ENCODE measurements at places on chromosomes 2 and 18. TPM values are rescaled to one million over a fixed set of nuclear protein-coding genes. Genes with fewer than 3 reads are reported as not detected.
A peak's percentile ranks its signal among the peaks of the same experiment; 100 is the strongest.

LYG1 gene
- total RNA-seq = 0.65 TPM

ALPP gene
- not detected for total RNA-seq

GORASP2 gene
- 74.7 TPM for total RNA-seq

DTNA gene
- total RNA-seq = 175 TPM

INHA gene
- 17.3 TPM for total RNA-seq

SKA1 gene
- 0.14 TPM for total RNA-seq

GPR17 gene
- not detected for total RNA-seq

ZNF385B gene
- total RNA-seq = 87.6 TPM

GIGYF2 gene
- 68.2 TPM for total RNA-seq

DNA sequence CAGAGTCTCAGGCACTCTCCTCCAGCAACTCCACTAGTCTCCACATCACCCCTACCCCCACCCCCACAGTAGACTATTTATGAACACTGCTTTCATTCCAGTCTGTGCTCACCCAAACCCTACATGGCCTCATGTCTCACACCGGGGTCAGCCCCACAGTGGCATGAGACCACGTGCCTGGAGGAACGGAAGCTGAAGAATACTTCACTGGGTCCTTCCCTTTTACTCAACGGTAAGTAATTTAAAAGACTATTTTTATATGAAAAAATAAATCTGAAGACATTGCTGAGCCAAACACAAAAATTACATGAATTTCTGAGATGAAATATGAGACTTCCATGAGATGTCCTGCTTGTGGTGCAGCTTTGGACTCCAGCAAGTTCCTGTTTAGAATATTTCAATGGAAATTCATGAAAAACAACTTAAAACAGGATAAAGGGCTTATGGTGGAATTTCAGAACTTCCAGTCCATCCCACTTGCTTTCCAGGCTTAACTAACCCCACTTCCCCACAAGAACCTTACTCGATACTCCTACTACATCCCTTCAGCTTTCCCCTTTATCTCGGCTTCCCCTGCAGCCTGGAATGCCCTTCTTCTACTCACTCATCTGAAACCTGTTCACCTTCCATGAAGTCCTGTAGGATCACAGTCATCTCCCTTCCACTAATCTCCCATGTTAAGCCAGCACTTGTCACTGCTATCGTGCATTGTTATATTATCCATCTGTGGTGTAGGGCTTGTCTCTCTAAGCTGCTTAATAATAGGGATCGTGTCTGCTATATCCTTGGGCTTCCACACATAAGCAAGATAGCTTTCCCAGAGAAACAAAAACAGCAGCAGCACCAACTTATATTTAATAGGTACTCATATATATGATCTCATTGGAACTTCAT, 47.9 kb downstream of the SLC14A1 start:
- DNase-seq = no peak

DNA sequence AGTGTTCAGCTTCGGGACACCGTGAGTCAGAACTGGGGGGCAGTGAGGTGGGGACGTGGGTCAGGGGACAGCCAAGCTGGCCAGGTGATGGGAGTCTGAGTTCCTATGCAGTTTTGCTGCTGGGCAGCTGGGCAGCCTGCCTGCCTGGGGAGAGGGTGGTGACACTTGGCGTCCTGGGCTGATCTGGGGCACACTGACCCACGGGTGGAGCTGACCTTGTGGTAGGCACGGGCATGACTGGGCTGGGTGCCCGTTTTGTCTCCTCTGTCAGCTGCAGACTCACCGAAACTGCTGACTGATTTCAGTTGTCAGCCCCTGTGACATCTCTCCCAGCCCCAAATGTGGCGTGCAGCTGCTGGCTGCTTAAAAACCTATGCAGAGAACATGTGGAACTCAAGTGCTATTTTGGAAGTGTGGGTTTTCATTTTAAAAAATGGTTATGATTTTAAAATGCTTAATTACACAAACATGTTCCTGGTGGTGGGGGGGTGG, 32.6 kb upstream of the E2F6 start:
- DNase-seq = peak; percentile 78

DNA sequence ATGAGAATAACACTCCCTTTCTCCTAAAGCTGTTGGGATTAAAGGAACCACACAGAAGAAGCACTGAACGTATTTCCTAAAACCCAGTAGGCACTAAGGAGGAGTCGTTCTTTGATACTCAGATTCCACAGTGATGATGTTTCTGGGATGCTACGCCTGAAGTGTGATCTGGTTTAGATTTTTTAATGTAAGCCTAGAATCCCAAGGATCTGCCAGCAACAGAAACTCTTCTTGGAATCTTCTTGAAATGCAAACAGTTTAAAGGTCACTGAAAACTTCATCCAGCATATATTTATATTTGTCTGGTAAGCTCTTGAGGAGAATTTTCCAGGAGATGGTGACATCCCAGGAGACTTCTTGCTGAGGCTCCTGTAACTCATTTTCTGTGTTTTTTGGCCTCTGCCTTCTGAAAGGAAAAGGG, 247.6 kb upstream of the TRIB2 start:
- DNase-seq = no peak

DNA sequence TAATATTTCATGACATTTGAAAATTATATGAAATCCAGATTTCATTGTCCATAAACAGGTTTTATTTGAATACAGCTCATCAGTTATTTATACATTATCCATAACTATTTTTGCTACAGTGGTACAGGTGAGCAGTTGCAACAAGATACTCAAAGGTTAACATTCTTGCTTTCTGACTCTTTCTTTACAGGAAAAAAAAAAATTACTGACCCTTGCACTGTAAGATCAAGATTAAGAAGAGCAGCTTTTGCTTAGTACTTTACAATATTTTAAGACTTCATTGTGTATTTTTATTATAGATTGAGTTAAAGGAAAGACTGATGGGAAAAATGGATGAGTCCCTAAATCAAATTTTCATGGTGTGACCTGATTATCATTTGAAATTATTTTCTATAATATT, 11.2 kb downstream of the ETAA1 start:
- DNase-seq = no peak

GRCh38 chr18:63144748-63145147, 174.8 kb downstream of the BCL2 start:
- DNase-seq = no peak

DNA sequence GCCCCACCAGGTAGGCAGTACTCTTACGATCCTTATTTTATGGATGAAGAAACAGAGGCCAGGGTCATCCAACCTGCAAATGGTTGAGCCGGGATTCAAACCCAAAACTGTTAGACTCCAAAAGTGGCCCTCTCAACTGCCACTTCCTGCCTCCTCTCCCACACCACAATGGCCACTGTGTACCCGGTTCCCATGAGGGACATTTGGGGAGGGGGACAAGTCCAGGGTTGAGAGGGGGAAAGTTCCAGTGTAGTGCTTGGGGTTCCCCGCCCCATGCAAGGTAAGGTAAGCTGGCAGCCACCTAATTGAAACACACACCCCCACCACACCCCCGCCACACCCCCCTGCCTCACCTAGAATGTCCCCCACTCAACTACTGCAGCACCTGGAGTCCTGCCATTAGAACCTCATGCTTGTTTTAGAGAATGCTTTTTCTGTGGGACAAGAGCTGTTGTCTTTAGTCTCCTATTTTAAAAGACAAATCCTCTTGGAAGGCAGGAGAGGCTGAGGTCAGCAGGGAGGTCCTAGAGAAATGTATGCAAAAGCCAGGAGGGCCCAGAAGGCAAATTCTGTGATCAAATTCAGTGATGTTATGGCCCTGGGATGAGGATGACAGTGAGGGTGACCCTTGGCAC, 145.2 kb downstream of the ZFP36L2 start:
- no peak for DNase-seq

GRCh38 chr2:120802158-120802557, 66.5 kb downstream of the GLI2 start:
- no peak for DNase-seq

- DNase-seq = no peak
Observed at GRCh38 chr2:35447215-35447614, 908.4 kb upstream of the CRIM1 start.

GRCh38 chr18:8982416-8983183, 119.9 kb upstream of the NDUFV2 start:
- DNase-seq = no peak

DNA sequence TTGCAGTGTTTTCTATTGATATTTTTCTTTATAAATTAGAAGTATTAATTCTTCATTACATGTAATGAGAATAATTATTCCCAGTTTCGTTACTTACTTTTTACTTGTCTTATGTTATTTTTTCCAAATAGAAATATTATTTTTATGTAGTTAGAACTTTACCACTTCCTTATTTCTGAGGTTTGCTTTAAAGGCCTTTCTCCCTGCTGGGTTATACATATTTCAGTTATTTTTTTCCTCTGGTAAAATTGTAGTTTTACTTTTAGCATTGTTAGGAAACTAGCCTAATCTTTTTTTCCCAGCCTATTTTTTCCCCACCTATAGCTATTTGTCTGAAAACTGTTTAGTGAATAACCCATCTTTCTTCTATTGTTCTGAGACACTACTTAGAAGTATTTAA, 17.1 kb downstream of the RNF144A start:
- DNase-seq = no peak

DNA sequence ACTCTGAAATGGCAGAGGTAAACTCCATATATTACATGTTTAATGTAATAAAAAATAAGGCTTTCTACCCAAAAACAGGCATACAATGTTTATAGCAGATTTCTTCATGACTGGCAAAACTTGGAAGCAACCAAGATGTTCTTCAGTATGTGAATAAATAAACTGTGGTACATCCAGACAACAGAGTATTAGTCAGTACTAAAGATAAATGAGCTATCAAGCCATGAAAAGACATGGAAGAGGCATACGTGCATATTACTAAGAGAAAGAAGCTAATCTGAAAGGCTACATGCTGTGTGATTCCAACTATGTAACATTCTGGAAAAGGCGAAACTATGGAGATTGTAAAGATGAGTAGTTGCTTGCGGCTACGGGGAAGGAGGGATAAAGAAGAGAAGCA, 97.4 kb downstream of the OSR1 start:
- DNase-seq = no peak

DNA sequence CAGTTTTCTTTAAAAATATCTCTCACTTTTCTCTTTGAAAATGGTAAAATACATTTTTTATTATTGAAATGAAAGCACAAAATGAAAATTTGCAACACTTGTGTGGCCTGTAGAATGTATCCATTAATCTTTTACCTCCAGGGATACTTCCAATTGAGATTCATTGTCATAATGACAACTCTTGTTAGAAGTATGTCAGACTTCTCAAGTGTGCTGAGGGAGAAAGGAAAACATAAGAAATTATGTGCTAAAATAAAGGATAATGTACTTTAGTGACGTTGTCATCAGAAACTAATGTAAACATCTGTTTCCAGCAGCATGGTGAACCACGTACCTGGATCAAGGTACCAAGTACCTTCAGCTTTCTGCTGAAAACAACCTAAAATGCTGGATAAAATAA, 195.8 kb upstream of the STON1 start:
- no peak for DNase-seq

All from right cardiac atrium (tissue), 5 donors.